Type B pancreatic cell (in vitro differentiated cells): ENCODE measurements at places on chromosomes 7 and 10.
A peak's percentile ranks its signal among the peaks of the same experiment; 100 is the strongest.

- DNase-seq = no peak
These were observed 1371.6 kb upstream of the CELF2 start for GRCh38 chr10:9645928-9646600.

GRCh38 chr10:22341190-22341925 is 3.9 kb upstream of the SPAG6 start:
- DNase-seq = no peak

DNA sequence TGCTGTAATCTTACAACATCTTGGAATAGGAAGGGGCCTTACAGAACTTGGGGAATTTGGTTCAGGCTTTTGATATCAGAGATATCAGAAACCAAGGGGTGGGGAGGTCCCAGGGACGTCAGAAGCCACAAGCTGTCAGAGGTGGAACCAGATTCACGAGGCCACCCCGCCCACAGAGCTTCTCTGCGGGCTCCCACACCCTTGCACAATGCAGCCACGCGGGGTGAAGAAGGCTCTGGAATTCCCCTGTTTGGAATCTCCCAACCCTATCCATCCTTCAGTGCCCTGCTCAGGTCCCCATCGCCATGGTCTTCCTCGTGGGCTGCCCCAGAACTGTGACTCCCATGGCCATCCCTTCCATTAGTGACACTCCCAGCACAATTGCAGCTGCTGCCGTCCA is 247.1 kb upstream of the SHH start:
- no peak for DNase-seq

DNA sequence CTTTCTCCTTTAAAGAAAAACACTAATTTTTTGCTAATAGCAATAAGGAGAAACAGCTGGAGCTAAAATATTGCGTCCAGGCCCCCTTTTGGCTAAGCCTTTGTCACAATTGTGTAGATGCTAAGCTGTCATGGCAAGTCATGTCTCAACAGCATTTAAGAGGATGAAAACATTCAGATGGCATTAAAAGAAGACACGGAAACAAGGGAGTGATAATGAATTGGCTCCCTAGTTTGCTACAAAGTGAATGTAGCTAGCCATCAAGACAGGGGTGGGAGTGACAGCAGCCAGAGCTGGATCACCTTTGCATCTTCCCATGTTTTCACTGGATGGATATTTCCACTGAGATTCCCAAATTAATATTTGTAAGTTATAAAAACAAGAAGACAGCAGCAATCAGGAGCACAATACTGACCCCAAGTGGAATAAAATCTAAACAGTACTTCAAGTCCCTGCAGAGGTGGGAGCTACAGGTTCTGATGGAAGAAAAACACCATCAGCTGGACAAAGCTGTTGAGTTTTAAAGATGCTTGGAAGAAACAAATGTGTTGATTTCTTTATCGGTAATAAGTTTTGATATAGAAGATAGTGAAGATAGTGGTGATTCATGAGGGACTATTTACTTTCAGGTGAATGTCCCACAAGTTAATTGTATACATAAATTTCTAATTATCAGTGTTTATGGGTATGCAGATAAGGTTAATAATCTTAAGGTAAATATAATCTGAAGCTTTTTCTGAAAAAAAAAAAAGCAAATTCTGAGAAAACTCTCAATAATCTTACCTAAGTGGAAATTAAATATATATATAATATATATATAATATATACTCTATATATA is 129.4 kb downstream of the SLC16A9 start:
- DNase-seq = no peak

- DNase-seq = peak; percentile 47
These were observed 237.3 kb downstream of the PTPRN2 start for GRCh38 chr7:158350166-158350900.

GRCh38 chr7:38822549-38822948 is 86.4 kb downstream of the VPS41 start:
- no peak for DNase-seq

DNA sequence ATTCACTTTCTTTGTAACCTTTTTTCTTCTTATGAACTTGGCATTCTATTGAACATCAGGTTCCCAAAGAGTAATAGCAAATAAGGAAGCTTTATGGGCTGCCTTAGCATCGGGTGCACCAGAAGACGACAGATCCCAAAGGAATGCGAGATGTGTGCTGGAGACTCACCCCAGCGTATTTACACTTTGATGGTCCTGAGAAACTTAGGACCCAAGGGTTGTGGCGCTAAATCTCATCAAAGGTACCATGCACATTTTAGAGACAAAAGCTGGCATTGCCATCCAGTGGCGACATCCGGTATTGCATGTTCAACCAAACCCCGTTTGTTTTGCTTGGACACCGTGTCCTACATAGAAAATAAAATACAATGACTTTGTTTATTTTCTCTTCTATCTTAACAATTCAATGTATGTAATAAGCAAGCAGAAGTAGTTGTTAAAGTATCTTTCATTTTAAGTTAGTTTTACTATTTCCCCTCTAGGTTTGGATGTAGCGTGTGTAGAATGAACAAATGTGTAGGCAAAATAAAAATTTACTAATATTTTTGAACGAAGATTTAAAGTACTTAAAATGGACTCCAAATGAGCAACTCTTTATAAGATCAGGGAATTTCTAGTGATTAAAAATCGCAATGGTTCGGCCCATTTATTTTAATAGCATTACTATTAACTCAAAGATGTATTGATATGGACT is 1154.8 kb downstream of the GATA3 start:
- peak; percentile 74 for DNase-seq

- DNase-seq = no peak
These were observed 7.1 kb downstream of the AGMO start for GRCh38 chr7:15554744-15555143.

GRCh38 chr10:72081210-72081609 is 7.1 kb downstream of the SPOCK2 start:
- DNase-seq = no peak

DNA sequence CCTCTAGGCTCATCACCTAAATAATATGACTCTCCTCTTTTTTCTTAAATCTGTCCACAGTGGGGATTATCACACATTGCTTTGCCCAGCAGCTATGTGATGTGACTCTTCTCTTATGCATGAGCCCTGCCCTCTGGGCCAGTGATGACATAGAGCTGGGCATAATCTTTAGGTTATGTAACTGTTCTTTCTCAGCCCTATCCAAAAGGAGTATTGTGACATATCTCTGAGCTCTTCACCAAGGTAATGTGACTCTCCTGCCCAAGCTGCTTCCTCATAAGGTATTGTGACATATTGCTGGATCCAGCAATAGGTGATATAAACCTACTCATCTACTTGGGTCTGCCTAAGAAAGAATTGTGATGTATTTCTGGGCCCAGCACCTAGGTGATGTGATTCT is 37.7 kb upstream of the ZNF107 start:
- DNase-seq = no peak

DNA sequence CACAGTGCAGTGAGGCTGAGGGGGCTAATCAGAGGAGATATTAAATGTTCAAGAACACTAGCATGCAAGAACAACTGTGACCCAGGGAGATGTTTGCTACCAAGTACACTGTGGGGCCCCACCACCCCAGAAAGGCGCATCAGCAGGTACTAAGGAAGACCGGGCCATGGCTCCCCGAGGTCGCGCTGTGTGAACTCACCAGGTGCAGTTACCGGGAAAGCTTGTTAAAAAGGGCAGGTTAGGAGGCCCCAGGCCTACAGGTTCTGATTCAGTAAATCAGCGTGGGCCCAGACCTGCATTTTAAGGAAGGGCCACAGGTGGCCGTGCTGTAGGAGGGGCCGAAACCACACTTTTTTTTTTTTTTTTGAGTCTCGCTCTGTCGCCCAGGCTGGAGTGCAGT is 54.6 kb downstream of the TMEM209 start:
- DNase-seq = peak; percentile 52

DNA sequence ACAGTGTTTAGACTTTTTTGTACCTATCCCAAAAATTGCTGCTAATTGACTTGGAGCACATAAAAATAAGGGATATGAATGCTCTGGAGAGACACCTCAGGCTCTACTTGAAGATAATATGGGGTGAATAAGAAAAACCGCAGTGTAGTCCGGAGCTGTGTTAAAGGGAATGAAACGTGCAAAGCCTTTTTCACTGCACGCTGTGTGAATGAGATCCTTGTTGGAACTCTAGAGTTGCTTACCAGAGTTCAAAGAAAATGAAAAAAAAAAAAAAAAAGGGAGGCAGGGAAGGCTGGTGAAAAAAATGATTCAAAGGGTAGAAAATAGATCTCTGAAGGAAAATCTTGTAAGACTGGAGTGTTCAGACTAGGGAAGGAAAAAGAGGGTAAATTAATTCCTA is 226.6 kb downstream of the LRMDA start:
- DNase-seq = no peak

DNA sequence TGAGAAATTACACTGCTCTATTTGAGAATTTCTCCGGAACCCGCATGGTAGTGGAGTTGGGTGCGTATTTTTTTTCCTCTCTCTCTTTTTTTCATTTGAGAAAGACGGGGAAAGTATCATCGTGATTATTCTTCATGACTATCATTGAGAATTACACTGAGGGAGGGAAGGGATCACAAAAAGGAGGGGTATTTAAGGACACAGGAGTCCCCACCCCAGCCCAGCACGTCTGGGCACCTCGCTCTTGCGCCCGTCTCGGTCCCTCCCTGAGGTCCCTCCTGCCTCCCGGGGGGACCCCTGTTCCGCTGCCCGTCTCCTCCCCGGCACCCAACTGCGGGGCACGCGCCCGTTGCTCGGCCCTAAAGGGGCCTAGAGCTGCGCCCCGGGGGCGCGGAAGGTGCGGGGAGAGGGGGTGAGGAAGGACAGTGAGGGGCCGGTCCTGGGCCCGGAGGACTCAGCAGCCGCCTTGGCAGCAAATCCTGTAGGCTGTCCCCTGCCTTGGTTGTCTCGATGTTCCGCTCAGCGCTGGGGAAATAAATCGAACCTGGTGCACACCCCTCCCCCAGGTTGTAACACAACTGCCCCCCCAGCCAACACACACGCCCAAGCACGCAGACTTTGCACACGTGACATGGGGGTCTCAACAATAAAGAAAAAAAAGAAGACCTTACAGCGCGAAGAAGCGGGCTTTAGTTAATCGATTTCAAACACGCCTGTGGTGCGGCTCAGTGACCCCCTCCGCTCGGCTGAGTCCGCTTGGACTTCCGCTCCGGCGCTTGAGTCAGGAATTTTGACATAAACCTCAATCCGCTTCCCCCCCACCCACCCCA is 18.6 kb upstream of the GATA3 start:
- no peak for DNase-seq

DNA sequence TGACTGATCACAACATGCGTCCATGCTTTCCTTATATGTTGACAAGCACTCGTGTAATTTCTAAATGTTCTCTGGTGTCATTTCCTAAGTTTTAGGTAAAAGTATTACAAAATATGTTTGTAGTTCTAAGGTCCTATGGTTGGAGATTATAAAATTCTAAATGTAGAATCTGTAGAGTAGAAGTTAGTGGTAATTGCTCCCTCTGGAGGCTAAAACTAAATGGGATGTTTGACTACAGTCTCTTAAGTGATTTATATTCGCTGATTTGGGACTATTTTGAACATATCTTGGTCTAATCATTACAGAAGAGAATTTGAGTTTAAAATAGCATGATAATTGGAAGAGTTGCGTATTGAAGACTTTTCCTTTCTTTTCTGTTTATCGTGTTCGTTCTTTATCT is 74.1 kb downstream of the ZMYND11 start:
- DNase-seq = no peak

- DNase-seq = no peak
These were observed 189.4 kb downstream of the HDAC9 start for GRCh38 chr7:18684916-18685315.

DNA sequence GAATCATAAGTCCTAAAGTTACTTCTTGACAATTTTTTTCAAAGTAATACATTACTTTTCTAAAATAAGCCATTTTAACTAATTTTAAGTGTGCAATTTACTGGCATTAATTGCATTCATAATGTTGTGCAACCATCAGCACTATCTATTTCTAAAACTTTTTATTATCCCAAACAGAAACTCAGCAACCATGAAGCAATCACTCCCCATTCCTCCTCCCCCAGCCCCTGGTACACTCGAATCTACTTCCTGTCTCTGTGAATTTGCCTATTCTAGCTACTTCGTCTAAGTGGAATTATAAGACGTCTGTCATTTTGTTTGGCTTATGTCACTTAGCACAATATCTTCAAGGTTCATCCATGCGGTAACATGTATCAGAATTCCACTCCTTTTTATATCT is 84.9 kb downstream of the MKX start:
- no peak for DNase-seq

- DNase-seq = no peak
These were observed 8.8 kb upstream of the ZMIZ1 start for GRCh38 chr10:79059859-79060379.

- DNase-seq = no peak
These were observed 27.0 kb downstream of the SND1 start for GRCh38 chr7:127678947-127679346.

- DNase-seq = no peak
These were observed 155.5 kb downstream of the BUB3 start for GRCh38 chr10:123309731-123310130.

GRCh38 chr7:76411626-76412025 is 2.1 kb upstream of the SSC4D start:
- DNase-seq = no peak

DNA sequence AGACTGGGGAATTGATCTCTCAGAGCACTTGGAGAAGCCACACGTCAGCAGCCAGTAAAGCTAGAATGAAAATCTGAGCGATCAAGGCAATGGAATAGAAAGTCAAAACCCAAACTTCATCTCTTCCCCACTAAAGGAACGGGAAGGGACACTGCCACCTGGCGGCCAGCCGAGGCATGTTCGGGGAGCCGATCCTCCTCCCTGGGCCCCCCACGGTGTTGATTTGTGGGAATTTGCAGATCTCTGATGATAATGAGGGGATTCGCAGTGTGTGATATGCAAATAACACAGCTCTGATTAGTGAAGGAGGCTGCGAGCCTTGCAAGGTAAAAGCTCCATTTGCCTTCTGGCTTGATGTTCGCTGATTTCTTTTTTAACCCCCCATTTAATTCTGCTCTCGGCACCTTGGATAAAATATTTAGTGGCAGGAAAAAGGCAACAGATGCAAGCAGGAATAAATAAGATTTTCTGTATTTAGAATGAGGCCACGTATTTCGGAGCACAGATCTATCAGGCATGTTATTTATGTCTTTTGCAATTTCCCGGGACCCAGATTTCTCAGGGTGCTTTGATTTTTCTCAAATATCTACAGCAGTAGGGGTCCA is 258.6 kb downstream of the PAXIP1 start:
- DNase-seq = no peak

GRCh38 chr7:108436906-108437305 is 19.3 kb downstream of the NRCAM start:
- no peak for DNase-seq

DNA sequence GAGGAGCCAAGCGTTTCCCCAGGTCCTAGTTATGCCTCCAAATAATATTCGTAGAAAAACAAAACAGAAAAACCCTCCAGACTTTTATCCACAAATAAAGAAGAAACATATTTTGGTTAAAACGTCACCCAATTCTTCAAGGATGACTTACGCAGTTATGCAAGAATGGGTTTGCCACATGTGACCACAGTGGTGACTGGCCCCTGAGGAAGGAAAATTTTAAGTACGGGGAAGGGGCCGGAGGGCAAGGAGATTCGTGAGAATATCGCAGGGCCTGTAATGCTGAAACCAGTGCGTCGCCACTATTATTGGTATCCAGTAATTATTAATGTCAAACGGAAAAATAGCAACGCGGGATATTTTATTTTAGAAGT is 537 bp upstream of the MRPS24 start:
- no peak for DNase-seq
